NCI-H526 (cell line): ENCODE measurements at places on chromosomes 2 and 18.

DNA sequence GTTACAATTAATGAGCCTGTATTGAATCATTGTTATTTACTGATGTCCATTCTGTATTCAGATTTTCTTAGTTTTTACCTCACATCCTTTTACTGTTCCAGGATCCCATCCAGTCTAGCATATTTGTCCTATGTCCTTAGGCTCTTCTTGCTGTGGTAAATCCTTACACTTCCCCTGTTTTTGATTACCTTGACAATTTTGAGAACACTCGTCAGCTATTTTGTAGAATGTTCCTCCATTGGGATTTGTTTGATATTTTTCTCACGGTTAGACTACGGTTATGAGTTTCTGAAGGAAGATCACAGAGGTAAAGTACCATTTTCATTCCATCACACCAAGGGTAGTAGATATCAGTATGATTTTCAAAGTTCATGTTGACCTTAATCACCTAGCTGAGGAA is 202.3 kb downstream of the AKAIN1 start:
- DNase-seq: no peak

DNA sequence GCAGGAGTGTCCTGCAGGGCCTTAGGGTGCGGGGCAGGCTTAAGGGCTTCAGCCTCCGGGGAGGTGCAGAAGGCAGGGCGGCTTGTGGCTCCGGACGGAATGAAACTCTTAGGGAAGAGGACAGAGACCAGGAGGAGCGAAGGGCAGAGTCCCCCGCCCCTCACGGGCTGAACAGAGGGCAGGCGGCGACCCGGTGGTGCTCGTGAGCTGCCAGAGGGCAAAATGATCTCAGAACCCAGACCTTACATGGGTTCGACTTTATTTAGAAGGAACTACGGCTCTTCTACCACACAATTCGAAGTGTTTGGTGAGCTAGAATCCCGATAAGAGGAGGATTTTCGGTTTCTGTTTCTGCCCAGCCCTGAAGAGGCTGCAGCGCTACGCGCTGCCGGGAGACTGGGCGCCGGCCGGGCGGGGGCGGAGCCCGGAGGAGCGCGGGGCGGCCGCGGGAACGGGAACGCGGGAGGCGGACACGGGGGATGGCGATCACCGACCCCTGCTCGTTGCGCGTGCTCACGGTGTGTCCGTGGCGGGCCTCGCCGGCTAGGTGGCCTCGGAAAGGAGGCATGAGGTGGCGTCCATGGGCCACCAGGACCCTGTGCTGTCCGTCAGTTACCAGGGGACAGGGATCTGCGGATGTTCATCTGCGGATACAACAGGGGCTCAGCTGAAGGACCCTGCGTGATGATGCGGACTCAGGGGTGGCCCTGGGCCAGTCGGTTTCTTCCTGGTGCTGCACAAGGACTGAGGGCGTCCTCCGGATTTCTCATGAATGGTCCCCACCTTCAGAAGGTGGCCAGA is 4.2 kb upstream of the SP100 start:
- DNase-seq: no peak

DNA sequence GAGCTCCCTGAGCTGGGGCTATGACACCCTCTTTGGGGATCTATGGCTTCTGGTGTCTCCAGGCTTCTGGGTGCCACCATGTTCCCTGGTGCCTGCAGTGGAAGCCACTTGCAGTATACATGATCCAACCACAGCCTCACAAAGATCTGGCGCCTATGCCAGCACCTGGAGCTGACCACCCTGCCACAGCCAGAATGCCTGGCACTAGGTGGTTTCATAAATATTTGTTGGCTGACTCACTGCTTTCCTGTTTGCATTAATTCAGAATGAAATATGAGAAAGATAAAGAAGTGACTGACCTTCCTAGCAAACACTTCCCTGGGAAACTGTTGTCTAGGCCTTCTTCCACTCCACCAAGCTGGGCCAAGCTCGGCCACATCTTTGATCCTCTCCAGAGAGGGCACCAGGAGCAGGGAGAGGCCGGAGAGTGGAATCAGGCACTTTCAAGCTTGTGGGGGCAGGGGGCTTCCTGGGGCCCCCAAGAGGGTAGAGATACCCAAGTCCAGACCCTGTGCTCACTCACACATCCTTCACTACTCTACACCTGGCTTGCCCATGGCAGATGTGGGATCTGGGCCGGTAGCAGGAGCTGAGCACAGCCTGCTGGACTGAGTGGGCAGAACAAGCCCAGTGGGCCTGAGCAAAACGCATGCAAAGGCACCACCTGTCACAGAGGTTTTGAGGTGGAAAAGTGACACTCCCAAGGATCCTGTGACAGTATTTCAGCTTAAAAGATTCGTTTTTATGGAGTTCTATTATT is 565.7 kb downstream of the SLC4A3 start:
- DNase-seq: no peak

GRCh38 chr2:69087211-69087911 is 74.4 kb downstream of the ANTXR1 start:
- DNase-seq: no peak

- no peak for DNase-seq
These were observed 29.8 kb downstream of the MAPRE3 start for GRCh38 chr2:27000228-27000627.
